Activated CD4-positive, CD25-positive, alpha-beta regulatory T cell treated with anti-CD3 and anti-CD28 coated beads, Interleukin-2, amount 50 U/mL, for 16 hours (primary cell): ENCODE measurements at places on chromosomes 3 and 15.

DNA sequence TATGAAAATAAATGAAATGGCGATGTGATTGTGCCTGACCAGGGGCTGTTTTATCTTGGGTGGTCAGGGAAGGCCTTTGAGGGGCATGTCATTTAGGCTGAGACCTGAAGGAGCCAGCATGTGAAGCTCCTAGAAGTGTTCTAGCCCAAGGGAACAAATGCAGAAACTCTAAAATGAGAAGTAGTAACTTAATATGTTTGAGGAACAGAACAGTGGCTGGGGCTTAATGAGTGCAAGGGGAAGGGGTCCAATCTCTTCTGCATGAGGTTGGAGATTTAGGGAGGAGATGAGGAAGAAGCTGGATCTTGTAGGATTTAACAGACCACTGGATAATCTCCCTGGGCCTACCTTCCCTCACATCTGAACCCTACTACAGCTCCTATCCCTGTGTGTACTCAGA, 110.5 kb downstream of the AKAP13 start:
- DNase-seq: no peak

DNA sequence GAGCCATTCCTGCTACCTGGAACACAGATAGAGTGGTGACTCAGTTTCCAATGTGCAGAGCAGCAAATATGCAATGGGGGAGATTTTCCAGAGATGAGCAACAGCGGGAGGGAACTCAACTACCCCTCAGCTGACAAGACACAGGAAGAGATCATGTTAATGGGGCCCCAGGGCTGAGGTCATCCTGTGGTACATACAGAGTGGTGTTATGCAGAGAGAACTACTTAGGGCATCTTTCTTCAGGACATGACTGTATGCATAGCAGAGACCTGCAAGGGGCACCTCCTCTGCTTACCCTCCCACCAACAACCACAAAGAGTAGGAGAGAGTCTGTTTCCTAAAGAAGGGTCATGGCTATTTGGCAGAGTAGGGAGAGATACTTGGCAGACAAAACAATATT, 6.8 kb upstream of the TBC1D5 start:
- no peak for DNase-seq

- DNase-seq: no peak
Observed at GRCh38 chr3:105246536-105246935, 120.2 kb upstream of the ALCAM start.

GRCh38 chr3:123706871-123707270, 122.0 kb upstream of the HACD2 start:
- no peak for DNase-seq

GRCh38 chr3:115239717-115240116, 92.6 kb upstream of the ZBTB20 start:
- DNase-seq: no peak

GRCh38 chr15:77895742-77896141, 181.8 kb downstream of the TBC1D2B start:
- DNase-seq: no peak

DNA sequence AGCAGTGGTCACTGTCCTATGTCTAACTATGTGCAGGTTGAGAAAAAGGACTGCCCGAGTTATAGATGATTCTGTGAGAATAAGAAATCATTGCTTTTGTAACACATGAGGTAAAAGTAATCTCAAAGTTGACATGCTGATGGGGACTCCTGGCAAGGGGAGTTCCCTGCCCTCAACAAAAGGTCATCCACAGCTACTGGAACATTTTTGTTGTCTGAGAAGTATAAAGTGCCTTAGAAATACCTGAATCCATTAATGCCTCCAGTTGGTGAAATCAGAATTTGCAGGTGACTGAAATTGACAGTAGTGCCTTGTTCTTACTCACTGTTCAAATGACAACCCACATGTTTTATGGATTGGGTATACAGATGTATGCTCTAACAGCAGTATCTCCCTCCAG, 43.7 kb upstream of the RBM5 start:
- DNase-seq: no peak

- no peak for DNase-seq
Observed at GRCh38 chr3:28569357-28569756, 220.7 kb upstream of the AZI2 start.

DNA sequence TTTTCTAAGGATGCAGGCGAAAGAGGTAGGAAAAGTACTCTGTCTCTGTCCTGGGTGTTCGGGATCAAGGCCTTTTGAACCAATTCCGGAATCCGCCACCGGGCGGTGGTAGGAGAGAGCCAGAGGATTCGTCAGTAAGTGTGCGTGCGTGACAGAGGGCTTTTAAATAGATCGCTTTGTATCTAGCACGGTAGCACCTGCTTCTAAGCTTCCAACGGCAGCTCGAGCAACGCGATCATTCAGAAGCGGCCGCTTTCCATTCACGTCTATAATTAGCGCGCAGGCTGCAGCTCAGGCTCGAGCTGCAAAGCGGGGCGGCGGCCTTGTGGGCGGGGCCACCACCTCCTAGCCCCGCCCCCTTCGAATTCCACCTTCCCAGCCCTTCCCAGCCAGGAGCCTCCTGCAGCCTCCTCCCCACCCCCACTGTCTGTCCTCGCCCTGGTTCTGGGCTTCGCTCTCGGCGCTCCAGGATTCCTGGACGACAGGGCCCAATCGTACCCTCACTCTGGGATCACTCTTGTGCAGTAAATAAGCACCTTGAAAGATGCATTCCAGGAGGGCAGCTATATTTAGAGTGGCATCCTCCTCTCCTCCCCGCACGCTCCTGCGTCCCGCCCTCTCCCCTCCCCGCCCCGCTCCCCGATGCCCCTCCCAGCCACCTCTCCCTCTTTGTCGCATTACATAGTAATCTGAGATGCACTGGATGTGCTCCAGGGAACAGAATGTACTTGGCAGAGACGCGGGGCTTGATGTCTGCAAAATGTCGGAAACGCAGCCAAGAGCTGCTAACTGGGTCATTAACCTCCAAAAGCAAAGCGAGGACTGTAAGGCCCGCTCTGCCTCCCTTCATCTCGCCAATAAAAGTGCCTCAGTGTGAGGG, 224.1 kb upstream of the TPRG1 start:
- no peak for DNase-seq

DNA sequence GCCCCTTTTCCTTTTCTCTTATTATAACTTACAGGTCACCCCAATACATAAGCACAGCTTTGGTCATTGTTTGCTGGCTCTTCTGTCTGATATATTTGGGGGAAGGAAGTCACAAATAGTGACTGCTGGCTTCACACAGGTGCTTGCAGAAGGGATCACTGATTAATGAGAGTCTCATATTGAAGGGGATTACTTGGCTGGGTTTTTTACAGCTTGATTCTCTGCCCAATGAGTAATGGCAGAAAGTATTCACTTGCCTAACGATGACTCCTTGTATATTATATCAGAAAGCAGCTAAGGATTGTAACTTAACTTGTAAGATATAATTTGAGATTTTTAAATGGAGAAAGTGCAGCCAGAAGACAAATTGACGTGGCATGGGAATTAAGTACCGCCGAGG, 119.3 kb upstream of the PFN2 start:
- DNase-seq: no peak

GRCh38 chr15:57559875-57560274, 31.8 kb upstream of the MYZAP start:
- peak; percentile 59 for DNase-seq

DNA sequence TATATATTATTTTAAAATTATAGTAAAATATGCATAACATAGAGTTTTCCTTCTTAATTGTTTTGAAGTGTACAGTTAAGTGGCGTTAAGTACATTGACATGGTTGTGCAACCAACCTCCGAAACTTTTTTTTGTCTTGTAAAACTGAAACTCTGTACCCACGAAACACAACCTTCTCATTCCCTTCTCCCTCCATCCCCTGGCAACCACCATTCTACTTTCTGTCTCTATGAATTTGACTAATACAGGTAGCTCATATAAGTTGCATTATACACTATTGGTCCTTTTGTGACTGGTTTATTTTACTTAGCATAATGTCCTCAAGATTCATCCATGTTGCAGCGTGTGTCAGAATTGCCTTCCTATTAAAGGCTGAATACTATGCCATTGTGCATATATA, 179.4 kb downstream of the SATB1 start:
- DNase-seq: no peak

DNA sequence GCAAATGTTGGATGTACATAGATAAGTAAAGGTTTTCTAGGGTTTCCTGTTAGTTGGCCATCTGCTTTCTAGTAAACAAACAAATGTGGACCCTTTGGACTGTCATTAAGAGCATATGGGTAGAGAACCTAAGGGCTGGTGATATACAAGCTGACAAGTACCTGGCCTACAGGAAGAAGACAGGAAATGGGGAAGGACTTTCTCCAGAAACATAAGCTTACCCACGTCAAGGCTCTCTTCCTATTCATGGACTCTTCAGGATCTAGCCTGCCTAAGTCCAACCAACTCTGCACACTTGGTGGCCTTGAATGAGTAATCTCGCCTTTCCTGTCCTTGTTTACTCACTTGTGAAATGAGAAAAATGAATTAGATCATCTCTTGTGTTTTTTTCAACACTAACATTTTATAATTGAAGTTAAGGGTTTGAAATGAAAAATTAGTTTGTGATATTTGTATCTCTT, 22.2 kb upstream of the GOLIM4 start:
- no peak for DNase-seq

DNA sequence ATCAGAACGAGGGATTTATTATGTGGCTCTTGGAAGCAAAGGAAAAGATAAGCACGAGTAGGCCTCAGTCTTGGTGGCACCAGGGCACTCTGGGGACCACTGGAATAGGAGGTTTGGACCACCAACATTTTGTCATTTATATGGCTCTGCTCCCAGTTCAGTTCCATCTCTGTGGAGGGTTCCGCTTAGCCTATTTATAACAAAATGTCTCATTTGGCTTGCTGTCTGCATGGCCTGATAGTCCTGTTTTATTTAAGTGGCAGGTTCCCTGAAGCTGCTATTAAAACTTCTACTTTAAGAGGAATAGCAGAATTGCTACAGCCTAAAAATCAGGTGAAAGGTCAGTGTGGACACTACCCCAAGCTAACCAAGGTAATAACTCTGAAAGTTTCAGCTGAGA, 27.2 kb downstream of the MAP2K5 start:
- no peak for DNase-seq

GRCh38 chr3:190092250-190092649, 28.4 kb downstream of the P3H2 start:
- DNase-seq: no peak
